ENCODE measurements at places on chromosomes 11 and 22. TPM values are rescaled to one million over a fixed set of nuclear protein-coding genes. Genes with fewer than 3 reads are reported as not detected.

Gene APOBEC3B
- 0.36 TPM for total RNA-seq

Gene IL10RA
- total RNA-seq, result not detected

- no peak for DNase-seq
Measured at GRCh38 chr11:121453589-121454299, 977 bp upstream of the SORL1-AS1 start.

DNA sequence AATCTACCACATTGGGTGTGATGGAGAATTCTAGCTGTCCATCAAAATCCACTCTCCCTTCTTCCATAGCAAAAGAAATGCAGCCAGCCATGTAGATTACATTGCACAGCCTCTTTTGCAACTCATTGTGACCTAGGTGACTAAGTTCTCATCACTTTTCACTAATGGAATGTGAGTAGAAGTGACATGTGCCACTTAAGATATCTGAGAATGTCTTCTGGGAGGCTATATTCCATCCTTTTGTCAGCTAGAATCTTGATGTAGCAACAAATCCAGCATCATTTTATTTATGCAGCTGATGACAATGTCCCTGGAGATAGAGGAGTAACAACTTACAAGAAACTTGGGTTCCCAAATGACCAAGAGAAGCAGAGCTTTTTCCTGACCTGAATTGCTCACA is 61.5 kb upstream of the API5 start:
- no peak for DNase-seq

Gene TECTA
- 0.72 TPM for total RNA-seq

- DNase-seq, result no peak
Measured at GRCh38 chr11:132231656-132232347, 861.4 kb downstream of the NTM start.

- DNase-seq, result no peak
Measured at GRCh38 chr11:36313750-36314433, 17.8 kb downstream of the PRR5L start.

GRCh38 chr22:26041931-26042330 is 127.3 kb upstream of the SEZ6L start:
- no peak for DNase-seq

- peak; percentile 72 for DNase-seq
Measured at GRCh38 chr22:38862375-38863329, 9.4 kb downstream of the CBX6 start.

Gene OR8G1
- not detected for total RNA-seq

DNA sequence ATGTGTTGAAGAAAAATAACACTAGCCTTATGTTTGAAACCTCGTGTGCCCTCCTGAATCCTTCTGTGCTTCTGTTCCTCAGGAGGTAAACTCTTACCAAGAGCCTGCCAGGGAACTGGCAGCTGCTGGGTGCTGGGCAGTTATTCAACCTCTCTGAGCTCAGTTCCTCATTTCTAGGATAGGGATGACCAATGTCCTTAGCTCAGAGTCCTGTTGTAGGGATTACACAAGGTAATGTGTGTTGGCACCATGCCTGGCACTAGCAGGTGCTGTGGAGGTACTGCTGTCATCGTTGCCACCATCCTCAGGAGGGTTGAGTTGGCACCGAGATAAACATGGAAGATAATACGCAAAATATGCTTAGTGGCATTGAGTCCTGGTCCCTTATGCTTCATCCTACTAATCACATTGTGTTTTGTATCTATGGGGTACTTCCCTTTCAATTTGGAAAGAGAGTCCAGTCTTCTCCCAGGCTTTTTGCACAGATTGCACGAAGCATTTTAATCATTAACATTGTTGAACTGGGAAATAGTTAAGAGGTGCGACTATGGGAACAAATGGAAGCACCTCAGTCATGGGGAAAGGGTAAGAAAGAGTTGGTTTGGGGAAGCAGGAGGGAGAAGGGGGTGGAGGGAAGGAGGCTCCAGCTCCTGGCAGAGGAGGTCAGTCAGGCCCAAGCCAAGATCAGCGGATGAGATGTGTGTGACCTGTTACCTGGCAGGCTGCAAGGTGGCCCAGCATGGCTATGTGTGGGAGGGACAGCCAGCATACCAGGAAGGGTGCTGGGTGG is 56.7 kb downstream of the CABIN1 start:
- DNase-seq, result no peak

Gene MMP11
- 23.5 TPM for total RNA-seq

DNA sequence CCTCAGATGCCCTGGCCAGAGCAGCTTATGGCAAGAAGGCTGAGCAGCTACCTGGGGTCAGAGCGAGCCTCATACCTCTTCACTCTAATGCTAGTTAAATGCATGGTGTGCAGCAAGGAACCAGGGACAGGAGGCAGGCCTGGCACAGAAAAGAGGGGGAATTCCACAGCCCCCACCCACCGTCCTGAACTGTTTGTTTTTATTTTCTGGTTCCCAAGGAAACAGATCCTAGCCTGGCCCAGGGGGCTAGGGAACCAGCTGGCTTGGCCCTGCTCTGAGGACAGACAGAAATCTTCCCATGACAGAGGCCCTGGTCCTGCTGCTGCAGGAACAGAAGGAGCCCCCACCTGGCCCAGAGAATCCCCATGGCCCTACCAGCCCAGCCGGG is 40.4 kb downstream of the SLCO2B1 start:
- peak; percentile 25 for DNase-seq

DNA sequence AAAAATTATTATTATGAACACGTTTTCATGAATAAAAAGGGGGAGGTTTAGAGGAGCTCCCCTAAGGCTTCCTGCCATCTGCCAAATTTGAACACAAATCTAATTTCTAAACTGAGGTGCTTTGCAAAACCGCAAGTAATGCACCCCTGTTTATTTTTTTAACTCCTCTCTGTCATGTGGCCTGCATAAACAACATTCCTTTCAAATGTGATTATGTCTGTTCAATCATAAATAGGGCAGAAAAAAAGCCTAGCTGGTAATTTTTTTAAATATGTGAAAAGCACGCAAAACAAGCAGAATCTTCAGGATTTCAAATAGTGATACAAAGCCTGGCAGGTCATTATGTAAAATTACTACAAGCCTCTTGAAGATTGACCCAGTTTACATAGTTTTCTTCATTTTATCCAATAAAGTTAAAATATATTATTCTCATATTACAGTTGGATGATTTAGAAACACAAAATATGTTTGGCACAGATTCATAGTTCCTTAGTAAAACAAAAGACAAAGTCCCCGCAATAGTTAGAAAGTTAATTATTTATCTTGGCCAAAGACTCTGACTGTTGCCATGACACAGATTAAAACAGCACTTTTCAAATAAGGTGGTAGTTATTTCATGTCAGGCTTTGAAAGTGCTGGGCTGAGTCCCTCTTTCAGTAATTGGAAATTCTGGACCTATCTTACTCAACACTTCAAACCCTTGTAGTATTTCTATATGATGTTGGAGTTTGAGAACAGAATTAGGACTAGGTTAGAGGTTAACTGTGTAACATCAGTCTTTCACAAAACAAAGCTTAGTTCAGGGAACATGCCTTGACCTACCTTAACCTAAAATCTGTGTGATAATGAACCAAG is 200.3 kb upstream of the MPPED2 start:
- no peak for DNase-seq

DNA sequence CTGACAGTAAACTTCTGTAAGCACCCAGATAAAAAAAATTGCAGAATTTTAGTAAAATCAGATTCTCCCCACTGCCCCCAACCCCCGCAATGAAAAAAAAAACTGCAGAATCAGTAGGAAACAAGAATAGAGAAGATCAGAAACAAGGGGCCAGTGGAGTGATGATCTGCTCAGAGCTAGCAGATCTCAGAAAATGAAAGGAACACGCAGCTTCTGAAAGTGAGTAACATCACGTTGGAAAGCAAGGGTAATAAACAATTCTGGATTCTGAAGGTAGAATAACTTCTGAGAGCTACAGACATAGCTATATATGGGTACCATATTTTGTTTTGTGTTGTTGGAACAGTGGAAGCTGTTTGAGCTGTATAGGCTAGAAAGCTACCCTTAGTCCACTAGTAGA is 23.2 kb downstream of the ACAT1 start:
- no peak for DNase-seq

GRCh38 chr22:46090036-46090591 is 60.2 kb upstream of the PPARA start:
- no peak for DNase-seq

GRCh38 chr22:40595497-40596234 is 40.9 kb downstream of the MRTFA start:
- no peak for DNase-seq

DNA sequence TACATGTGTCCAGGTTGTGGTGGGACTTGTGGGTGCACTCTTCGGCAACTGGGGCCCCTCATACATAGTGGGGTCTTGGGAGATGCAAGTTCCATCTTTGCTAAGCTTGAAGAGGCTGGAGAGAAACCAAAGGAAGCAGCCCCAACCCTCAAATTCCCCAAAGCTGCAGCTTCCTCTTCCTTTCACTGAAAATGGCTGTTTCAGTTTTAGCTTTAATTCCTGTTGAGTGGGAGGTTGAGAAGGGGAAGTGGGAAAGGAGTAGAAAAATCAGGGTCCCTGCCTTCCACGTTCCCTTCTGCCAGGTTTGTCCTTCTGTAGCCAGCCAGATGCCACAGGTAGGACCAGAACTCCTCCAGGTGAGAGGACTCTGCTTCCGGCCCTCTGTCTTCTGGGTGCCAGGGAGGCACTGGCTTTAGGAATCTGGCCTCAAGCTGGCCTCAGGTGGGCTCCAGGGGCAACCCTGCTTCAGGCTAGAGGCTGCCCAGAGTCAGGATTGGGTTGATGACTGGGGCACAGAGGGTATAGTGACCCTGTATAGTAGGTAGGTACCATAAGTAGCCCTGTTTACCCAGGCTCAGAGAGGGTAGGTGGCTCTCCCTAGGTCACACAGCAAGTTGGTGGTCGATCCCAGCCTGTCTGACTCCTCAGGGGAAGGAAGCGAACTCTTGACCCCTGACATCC is 16.2 kb downstream of the P2RY6 start:
- DNase-seq, result no peak

Gene RBFOX2
- 171 TPM for total RNA-seq

Gene GSTT2B
- 13.8 TPM for total RNA-seq

- DNase-seq, result no peak
Measured at GRCh38 chr11:28654191-28654590, 546.0 kb downstream of the METTL15 start.

GRCh38 chr11:66363805-66364535 is 7.6 kb downstream of the SLC29A2 start:
- peak; percentile 94 for DNase-seq

Gene MB
- total RNA-seq, result 0.36 TPM

DNA sequence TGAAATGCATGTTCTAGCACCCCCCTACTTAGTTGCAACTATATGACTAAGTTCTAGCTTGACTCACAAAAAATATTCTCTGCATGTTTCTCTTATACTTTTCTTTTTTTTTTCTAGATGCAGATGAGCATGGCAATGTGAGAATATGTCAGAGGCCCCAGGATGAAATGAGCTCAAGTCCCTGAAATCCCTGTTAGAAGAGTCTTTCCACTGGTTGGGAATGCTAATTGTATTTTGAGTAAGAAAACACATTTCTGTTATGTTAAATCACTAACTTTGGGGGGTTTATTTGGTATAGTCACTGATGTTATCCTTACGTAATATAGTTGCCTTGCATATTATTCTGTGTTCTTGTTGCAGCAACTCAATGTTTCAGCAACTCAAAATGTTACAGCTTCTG is 306.1 kb upstream of the CCDC179 start:
- no peak for DNase-seq

Gene MUC2
- not detected for total RNA-seq

DNA sequence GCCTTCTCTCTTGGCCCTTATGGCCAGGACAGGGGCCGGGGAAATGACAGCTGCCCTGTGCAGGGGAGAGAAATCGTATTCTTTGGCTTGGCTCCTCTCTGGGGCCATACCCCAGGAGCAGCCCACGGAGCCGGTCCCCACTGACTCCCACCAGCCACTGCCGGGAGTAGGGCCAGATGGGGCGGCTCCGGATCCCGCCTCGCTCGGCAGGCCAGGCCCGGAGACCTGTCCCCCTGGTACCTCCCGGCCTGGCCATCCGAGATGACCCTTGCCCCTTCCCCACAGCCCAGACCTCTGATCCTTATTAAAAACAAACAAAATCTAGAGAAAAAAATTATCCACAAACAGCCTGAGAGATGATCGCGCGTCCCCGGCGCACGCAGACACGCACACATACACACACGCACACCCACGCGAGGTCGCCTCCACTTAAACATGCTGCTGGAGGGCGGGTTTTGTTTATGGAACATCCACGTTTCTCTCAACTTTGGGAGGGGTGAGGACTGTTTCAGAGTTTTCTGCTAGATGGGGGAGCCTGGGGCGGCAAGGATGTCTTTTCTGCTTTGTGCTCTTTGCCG is 59.1 kb downstream of the IGLL1 start:
- peak; percentile 91 for DNase-seq

- DNase-seq, result peak; percentile 56
Measured at GRCh38 chr11:60842668-60843600, 1.0 kb downstream of the CCDC86 start.

GRCh38 chr11:134856056-134856971 is 444.3 kb upstream of the B3GAT1 start:
- DNase-seq, result no peak

Gene FGF19
- not detected for total RNA-seq

Gene TSSK2
- not detected for total RNA-seq

DNA sequence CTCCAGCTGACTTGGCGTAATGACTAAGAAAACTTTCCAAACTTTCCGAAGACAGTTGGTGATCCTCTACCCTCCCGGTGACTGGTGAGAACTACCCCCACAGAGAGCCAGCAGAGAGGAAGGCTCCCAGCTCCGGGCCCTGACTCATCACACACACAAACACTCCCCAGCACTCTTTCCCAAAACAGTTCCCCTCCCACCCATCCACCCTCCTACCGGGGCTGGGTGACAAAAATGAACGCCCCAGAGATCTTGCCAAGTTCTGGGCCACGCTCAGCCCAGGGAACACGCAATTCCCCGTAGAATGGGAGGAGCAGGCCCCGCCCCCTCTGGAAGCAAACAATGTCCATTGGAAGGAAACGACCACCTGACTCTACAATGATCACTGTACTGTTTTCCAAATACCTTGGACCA is 21.3 kb upstream of the JAM3 start:
- peak; percentile 98 for DNase-seq

GRCh38 chr11:77104727-77105126 is 2.1 kb downstream of the OMP start:
- DNase-seq, result peak; percentile 96

DNA sequence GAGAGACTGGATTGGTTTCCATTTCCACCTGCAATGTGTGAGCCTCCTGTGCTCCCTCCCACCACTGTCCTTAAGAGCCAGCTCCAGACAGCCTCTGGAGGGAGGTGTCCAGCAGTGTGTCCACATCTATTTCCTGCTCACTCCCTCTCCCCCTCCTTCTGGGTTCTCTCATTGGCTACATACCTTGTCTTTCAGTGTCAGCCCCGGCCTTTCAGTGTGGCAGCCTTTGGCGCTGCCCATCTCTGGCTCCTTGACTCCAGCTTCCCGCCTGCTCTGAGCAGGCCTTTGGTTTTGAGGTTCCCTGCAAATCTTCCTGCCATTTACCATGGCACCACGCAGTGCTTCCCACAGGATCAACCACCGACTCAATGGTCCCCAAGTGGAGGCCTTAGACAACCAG is 19.0 kb upstream of the PTPRJ start:
- DNase-seq, result peak; percentile 10

Gene WNT11
- total RNA-seq, result under 0.01 TPM
